ENCODE measurements at places on chromosomes 7 and 10.
A peak's percentile ranks its signal among the peaks of the same experiment; 100 is the strongest.

DNA sequence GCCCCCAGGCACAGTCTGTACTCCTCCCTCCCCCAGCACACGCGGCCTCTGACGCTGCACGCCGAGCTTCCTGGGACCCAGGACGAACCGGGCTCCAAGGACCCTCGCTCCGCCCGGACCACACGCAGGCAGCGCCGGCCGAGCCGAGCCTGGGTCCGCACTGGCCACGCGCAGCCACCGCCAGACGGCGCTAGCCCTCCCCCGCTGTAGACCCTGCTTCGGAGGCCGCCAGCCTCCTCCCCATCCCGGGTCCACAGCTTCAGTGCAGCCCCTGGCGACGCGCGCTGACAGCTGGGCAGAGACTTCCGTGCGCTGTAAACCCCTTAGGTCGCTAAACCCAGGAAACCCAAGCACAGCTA lies 936 bp upstream of the TCERG1L start:
- peaks cover 6% of the 10 kb centered on the region for H3K4me1 ChIP-seq
- no peaks in the 10 kb centered on the region for H3K36me3 ChIP-seq
- peaks cover 49% of the 10 kb centered on the region for H3K27me3 ChIP-seq
- DNase-seq: no peak

GRCh38 chr10:1253523-1254353 lies 197.6 kb downstream of the WDR37 start:
- peak overlapping the region; percentile 54 for H3K4me3 ChIP-seq
- peaks cover 18% of the 10 kb centered on the region for H3K4me1 ChIP-seq
- H3K27me3 ChIP-seq: peaks cover 67% of the 10 kb centered on the region
- peak overlapping the region; percentile 92 for H3K27ac ChIP-seq

GRCh38 chr10:43048301-43049051 lies 28.4 kb upstream of the RET start:
- H3K27ac ChIP-seq: no peak overlapping the region
- DNase-seq: no peak
- no peak overlapping the region for H3K4me3 ChIP-seq
- no peaks in the 10 kb centered on the region for H3K36me3 ChIP-seq
- H3K4me1 ChIP-seq: no peaks in the 10 kb centered on the region
- H3K27me3 ChIP-seq: peaks cover 3% of the 10 kb centered on the region

DNA sequence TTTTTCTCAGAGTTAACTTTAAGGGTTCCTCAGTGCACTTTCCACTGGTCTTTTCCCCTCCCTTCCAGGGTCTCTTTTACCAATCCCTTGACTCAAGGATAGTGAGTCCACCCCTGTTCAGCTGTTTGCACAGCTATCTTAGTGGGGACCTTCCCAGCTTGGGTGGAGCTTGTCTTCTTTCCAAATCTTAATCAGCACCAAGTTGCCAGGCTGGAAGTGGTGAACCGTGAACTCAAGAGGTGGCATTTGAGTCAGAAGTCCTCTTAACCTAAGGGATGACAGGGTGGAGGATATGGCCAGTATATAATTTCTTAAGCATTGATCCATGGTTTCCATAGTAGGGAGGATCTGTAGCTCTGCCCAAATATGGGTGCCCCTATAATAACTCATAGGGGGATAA lies 25.0 kb downstream of the MAPK8 start:
- DNase-seq: no peak
- no peak overlapping the region for H3K27ac ChIP-seq
- peaks cover 32% of the 10 kb centered on the region for H3K4me1 ChIP-seq
- no peaks in the 10 kb centered on the region for H3K27me3 ChIP-seq
- peaks cover 32% of the 10 kb centered on the region for H3K36me3 ChIP-seq
- H3K4me3 ChIP-seq: no peak overlapping the region

DNA sequence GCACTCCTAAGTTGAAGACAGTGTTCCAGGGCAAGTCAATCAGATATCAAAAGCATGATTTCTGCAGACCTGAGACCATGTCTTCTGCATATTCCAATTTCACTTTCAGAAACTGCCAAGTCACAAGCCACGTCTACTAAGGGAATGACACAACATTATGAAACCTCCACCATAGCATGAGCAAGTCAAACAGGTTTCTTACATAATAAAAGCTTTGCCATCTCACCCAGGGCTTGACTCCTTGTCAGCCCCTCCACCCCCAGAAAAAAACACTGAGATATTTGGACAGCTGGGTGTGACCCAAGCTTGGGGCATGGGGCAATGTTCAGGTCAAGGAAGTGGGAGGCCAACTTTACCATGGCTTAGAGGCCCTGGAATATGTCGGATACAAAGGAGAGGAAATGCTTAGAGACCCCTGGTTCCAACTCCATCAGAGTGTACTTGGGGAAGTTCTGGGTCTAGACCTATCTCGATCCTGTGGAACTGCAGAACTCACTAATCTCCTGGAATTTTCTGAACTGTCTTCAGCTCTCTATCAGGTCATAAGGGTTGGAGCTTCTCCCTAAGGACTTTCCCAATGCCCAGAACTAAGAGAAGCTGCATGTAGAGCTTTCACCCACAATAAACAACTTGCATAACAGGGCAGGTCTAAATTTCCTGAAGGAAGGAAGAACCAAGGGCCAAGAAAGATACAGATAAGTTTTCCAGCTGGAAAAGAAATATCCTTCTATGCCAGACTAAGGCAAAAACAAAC lies 80.6 kb upstream of the NAMPT start:
- H3K4me1 ChIP-seq: peaks cover 38% of the 10 kb centered on the region
- no peak overlapping the region for H3K27ac ChIP-seq
- DNase-seq: no peak
- H3K27me3 ChIP-seq: peaks cover 32% of the 10 kb centered on the region

GRCh38 chr10:129032372-129033313 lies 434.4 kb upstream of the MGMT start:
- H3K27me3 ChIP-seq: peaks cover 16% of the 10 kb centered on the region
- no peak overlapping the region for H3K4me3 ChIP-seq
- H3K4me1 ChIP-seq: peaks cover 27% of the 10 kb centered on the region
- no peak for DNase-seq
- H3K36me3 ChIP-seq: no peaks in the 10 kb centered on the region
- H3K27ac ChIP-seq: no peak overlapping the region

DNA sequence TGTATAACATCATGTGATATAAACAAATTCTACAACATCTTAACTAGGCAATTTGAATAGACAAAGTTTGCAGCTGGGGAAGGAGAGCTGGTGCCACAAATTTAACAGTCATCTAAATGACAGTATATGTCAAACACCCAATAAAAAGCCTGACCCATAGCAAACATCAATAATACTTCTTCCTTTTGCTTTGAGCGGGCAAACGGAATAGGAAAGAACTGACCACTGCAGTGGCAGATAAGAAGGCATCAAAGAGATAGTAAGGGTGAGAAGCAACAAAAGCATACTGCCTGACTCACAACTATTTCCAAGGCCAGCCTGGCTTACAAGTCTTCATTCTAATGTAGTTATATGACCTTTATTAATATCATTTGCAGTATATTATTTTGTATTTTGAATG lies 99.9 kb downstream of the LRRN3 start:
- no peak overlapping the region for H3K27ac ChIP-seq
- no peak overlapping the region for H3K4me3 ChIP-seq
- DNase-seq: no peak
- no peaks in the 10 kb centered on the region for H3K36me3 ChIP-seq
- H3K27me3 ChIP-seq: no peaks in the 10 kb centered on the region
- H3K4me1 ChIP-seq: no peaks in the 10 kb centered on the region

GRCh38 chr10:3774814-3775695 lies 10.0 kb downstream of the KLF6 start:
- H3K4me3 ChIP-seq: peak overlapping the region; percentile 2
- peak overlapping the region; percentile 67 for H3K27ac ChIP-seq
- H3K36me3 ChIP-seq: peaks cover 51% of the 10 kb centered on the region
- H3K4me1 ChIP-seq: peaks cover 55% of the 10 kb centered on the region

GRCh38 chr10:132920101-132920925 lies 22.1 kb downstream of the CFAP46 start:
- no peak overlapping the region for H3K4me3 ChIP-seq
- no peaks in the 10 kb centered on the region for H3K27me3 ChIP-seq
- no peak for DNase-seq
- H3K27ac ChIP-seq: no peak overlapping the region
- H3K4me1 ChIP-seq: no peaks in the 10 kb centered on the region
- H3K36me3 ChIP-seq: no peaks in the 10 kb centered on the region

GRCh38 chr7:99459087-99459486 lies 6.9 kb downstream of the ATP5MF start:
- peak overlapping the region; percentile 52 for H3K27ac ChIP-seq
- peak; percentile 20 for DNase-seq
- no peak overlapping the region for H3K4me3 ChIP-seq
- no peaks in the 10 kb centered on the region for H3K27me3 ChIP-seq
- peaks cover 50% of the 10 kb centered on the region for H3K36me3 ChIP-seq

GRCh38 chr10:27744802-27745731 lies 552 bp downstream of the MKX start:
- peak; percentile 27 for DNase-seq
- peaks cover 41% of the 10 kb centered on the region for H3K4me1 ChIP-seq
- H3K4me3 ChIP-seq: peak overlapping the region; percentile 73
- peak overlapping the region; percentile 39 for H3K27ac ChIP-seq

DNA sequence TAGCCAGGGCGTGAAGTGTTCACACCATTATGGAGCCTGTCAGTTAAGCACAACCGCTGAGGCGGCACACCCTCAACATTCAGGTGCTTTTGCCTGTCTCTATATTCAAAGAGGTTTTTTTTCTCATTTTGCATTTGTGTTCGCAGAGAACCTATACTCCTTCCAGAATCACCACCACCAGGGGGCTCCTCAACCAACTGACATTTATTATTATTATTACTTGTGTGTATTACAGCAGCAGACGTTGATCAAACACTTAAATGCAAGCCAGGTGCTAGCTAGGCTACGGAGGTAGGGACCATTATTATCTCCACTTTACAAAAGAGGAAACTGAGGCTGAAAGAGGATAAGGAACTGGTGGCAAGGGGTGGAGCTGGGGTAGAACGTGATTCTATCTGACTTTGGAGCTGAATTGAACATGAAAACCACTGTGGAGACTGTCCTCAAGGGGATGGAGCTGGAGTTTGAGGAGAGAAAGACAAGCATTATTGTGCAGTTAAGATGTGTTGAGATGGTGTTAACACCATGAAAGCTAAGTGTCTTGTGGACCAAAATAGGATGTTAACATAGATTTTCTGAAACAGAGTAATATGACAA lies 133.8 kb upstream of the PLXNA4 start:
- H3K4me1 ChIP-seq: no peaks in the 10 kb centered on the region
- no peak overlapping the region for H3K4me3 ChIP-seq
- H3K36me3 ChIP-seq: no peaks in the 10 kb centered on the region
- no peaks in the 10 kb centered on the region for H3K27me3 ChIP-seq
- DNase-seq: peak; percentile 23

DNA sequence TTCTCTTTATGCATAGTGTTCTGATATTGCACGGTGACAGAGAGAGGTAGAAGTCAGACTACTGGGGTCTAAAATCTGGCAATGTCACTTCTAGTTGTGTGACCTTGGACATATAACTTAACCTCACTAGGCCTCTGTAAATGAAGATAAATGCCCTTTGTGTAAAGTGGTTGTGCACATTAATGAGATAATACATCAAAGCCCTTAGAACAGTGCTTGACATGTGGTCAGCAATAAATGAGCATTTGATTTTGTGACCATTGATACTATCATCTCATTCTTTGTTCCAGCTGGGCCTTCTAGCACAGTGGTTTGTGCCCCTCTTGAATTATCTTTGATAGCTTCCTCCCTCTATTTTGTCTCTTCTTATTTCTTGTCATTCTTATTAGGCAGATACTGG lies 74.1 kb upstream of the C10orf90 start:
- H3K27me3 ChIP-seq: no peaks in the 10 kb centered on the region
- no peak overlapping the region for H3K4me3 ChIP-seq
- no peaks in the 10 kb centered on the region for H3K36me3 ChIP-seq
- H3K4me1 ChIP-seq: no peaks in the 10 kb centered on the region
- no peak overlapping the region for H3K27ac ChIP-seq
- DNase-seq: no peak

- no peak overlapping the region for H3K4me3 ChIP-seq
- H3K27ac ChIP-seq: no peak overlapping the region
- H3K36me3 ChIP-seq: no peaks in the 10 kb centered on the region
Measured at GRCh38 chr10:7705341-7705740, 2.2 kb downstream of the ITIH2 start.

- no peak overlapping the region for H3K27ac ChIP-seq
Measured at GRCh38 chr7:46360296-46360695, 439.2 kb upstream of the IGFBP3 start.

- no peak for DNase-seq
- H3K4me3 ChIP-seq: no peak overlapping the region
- no peaks in the 10 kb centered on the region for H3K36me3 ChIP-seq
- H3K27ac ChIP-seq: no peak overlapping the region
- no peaks in the 10 kb centered on the region for H3K27me3 ChIP-seq
- no peaks in the 10 kb centered on the region for H3K4me1 ChIP-seq
Measured at GRCh38 chr7:145269418-145270161, 433.7 kb upstream of the TPK1 start.

- DNase-seq: no peak
- peaks cover 2% of the 10 kb centered on the region for H3K27me3 ChIP-seq
- H3K4me1 ChIP-seq: no peaks in the 10 kb centered on the region
- H3K27ac ChIP-seq: no peak overlapping the region
Measured at GRCh38 chr7:132226046-132226956, 350.0 kb downstream of the PLXNA4 start.

- no peak overlapping the region for H3K4me3 ChIP-seq
- no peaks in the 10 kb centered on the region for H3K36me3 ChIP-seq
- H3K27me3 ChIP-seq: peaks cover 5% of the 10 kb centered on the region
- no peaks in the 10 kb centered on the region for H3K4me1 ChIP-seq
Measured at GRCh38 chr7:145050415-145050814, 214.6 kb upstream of the TPK1 start.

DNA sequence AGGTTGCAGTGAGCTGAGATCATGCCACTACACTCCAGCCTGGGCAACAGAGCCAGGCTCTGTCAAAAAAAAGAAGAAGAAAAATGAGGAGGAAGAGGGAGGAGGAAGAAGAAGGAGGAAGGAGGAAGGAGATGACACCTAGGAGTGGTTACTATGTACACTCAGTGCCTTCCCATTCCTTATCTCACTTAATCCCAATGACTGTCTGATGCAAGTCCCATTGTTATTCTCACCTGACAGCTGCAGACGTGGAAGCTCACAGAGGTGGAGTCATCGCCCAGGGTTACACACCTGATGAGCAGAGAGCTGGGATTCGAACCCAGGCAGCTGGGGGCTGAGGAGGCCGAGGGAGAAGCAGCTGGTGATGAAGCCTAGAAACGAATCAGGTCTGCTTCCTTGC lies 258.8 kb downstream of the SNX10 start:
- H3K27me3 ChIP-seq: peaks cover 18% of the 10 kb centered on the region
- no peak overlapping the region for H3K27ac ChIP-seq
- no peak for DNase-seq
- H3K4me1 ChIP-seq: no peaks in the 10 kb centered on the region
- H3K36me3 ChIP-seq: no peaks in the 10 kb centered on the region

GRCh38 chr10:128863823-128864405 lies 603.1 kb upstream of the MGMT start:
- no peaks in the 10 kb centered on the region for H3K36me3 ChIP-seq
- H3K27me3 ChIP-seq: no peaks in the 10 kb centered on the region
- H3K4me1 ChIP-seq: no peaks in the 10 kb centered on the region
- no peak overlapping the region for H3K4me3 ChIP-seq
- H3K27ac ChIP-seq: no peak overlapping the region

DNA sequence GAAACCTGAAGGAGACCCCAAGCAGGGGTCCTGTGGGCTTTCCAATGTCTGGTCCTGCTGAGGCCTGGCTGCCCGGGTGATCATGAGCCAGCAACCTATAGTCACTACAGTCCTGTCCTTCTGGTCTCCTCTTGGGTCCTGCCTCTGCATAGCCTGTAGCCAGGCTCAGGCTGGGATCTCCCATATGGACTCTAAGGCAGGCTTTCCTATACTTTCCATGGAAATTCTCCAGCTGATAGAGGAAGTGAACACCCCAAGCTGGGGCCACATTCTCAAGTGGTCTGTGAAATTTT lies 26.4 kb downstream of the ANXA8 start:
- H3K4me3 ChIP-seq: no peak overlapping the region
- no peak overlapping the region for H3K27ac ChIP-seq
- no peak for DNase-seq
- H3K36me3 ChIP-seq: no peaks in the 10 kb centered on the region
- H3K27me3 ChIP-seq: peaks cover 16% of the 10 kb centered on the region

Data from activated naive CD8-positive, alpha-beta T cell treated with anti-CD3 and anti-CD28 coated beads, Interleukin-2, amount 50 U/mL, for 24 hours (primary cell).